Left lung (tissue), 14 donors: ENCODE measurements at places on chromosomes 5 and 9. TPM values are rescaled to one million over a fixed set of nuclear protein-coding genes. Genes with fewer than 3 reads are reported as not detected.

The PPIC gene
- total RNA-seq = 40.1 TPM

The DROSHA gene
- 46.6 TPM for total RNA-seq

The TEX48 gene
- total RNA-seq = not detected

GRCh38 chr5:115579216-115579615 lies 23.1 kb downstream of the TICAM2 start:
- no peaks in the 10 kb centered on the region for H3K36me3 ChIP-seq
- H3K4me1 ChIP-seq = no peaks in the 10 kb centered on the region
- DNase-seq = no peak

The CNTFR gene
- total RNA-seq = 0.92 TPM

The IFNE gene
- not detected for total RNA-seq

DNA sequence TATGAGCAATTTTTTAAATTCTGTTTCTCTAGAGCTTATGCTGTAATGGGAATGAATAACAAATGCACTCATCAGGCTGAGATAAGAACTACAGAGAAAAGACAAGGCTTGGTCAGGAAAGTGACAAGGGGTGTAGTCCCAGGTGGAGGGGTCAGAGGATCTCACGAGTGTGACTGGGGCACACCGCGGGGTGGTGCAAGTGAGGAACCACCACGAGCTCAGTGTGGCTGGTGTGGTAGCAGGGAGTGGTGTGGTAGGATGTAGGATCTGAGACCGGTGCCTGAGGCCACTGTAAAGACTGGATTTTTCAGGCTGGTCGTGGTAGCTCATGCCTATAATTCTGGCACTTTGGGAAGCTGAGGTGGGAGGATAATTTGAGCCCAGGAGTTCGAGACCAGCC lies 9.0 kb downstream of the ANXA6 start:
- no peak for DNase-seq
- no peaks in the 10 kb centered on the region for H3K36me3 ChIP-seq
- no peak overlapping the region for H3K4me3 ChIP-seq
- peaks cover 71% of the 10 kb centered on the region for H3K4me1 ChIP-seq

The BARHL1 gene
- total RNA-seq = not detected

DNA sequence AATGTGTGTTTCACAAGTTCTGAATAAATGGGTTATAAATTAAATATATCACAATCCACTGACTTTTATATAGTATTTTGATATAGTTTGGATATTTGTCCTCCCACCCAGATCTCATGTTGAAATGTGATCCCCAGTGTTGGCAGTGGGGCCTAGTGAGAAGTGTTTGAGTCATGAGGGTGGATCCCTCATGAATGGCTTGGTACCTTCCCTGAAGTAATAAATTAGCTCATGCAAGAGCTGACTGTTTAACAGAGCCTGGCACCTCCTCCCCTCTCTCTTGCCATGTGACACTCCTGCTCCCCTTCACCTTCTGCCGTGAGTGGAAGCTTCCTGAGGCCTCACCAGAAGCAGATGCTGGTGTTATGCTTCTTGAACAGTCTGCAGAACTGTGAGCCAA lies 127.9 kb upstream of the PALM2AKAP2 start:
- no peak for DNase-seq
- no peaks in the 10 kb centered on the region for H3K4me1 ChIP-seq
- no peak overlapping the region for H3K4me3 ChIP-seq
- no peak overlapping the region for H3K27ac ChIP-seq

GRCh38 chr9:343773-344172 lies 129.1 kb downstream of the DOCK8 start:
- DNase-seq = no peak
- no peaks in the 10 kb centered on the region for H3K36me3 ChIP-seq
- no peak overlapping the region for H3K4me3 ChIP-seq
- H3K27me3 ChIP-seq = no peaks in the 10 kb centered on the region
- no peaks in the 10 kb centered on the region for H3K4me1 ChIP-seq

GRCh38 chr5:139148306-139148705 lies 49.9 kb downstream of the SIL1 start:
- H3K27ac ChIP-seq = peak overlapping the region; percentile 35
- no peaks in the 10 kb centered on the region for H3K27me3 ChIP-seq
- H3K4me1 ChIP-seq = peaks cover 46% of the 10 kb centered on the region
- H3K36me3 ChIP-seq = no peaks in the 10 kb centered on the region
- H3K4me3 ChIP-seq = no peak overlapping the region

The IL9 gene
- not detected for total RNA-seq

DNA sequence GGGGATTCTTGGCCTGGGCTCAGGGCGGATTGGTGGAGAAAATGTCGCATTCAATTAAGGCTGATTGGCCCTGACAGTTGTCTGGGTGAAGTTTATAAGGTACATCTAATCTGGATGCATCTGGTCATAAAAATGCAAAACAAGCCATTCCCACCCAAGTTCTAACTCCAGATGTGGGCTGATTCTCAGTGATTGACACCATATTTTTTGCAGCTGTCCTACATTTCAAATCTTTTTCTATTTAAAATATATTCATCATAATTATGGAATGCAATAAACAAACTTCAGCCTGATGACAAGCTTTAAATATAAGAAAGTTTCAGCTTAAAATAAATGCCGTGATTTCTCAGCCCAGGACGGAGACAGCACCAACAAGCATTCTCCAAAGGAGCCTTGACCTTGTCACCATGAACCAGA lies 146.4 kb upstream of the SMIM23 start:
- no peaks in the 10 kb centered on the region for H3K27me3 ChIP-seq
- no peaks in the 10 kb centered on the region for H3K36me3 ChIP-seq
- no peak overlapping the region for H3K4me3 ChIP-seq
- DNase-seq = no peak

DNA sequence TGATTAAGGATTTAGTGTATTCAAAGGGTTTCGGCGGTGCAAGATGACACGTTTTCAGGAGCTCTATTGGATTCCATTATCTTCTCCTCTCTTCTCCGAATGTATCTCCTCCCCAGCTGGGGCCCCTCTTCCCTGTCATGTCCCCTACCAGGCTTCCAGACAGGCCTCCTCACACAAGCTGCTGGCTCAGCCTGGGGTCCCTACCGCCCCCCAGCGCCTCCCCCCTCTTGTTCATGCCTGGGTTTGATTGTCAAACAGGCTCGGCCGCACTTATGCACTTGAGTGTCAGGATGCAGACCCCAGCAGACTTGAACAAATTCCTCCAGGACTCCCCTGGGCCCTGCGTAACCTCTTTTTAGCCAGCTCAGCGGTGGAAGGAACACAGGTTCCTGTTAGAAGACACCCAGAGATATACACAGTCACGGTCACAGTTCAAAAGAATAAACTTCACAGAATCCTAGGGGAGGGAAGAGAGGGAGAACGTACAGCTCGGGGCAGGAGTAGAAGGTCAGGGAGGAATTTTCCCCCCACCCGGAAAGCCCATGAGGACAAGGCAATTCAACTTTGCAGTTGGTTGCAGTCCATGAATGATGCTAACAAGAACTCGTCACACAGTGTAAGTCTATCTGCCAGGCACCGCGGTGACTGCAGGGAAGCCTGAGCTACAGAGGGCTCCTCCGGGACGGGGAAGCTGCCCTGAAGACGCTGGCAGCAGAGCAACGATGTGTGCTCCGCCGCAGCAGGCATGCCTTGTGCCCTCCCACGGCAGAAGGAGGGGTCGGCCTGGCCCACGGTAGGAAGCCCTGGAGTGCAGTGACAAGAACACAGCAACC lies 560.0 kb downstream of the BNC2 start:
- no peaks in the 10 kb centered on the region for H3K36me3 ChIP-seq
- no peak overlapping the region for H3K4me3 ChIP-seq
- no peaks in the 10 kb centered on the region for H3K27me3 ChIP-seq
- H3K4me1 ChIP-seq = no peaks in the 10 kb centered on the region
- H3K27ac ChIP-seq = no peak overlapping the region

The PROB1 gene
- 1.8 TPM for total RNA-seq

GRCh38 chr5:129904667-129905472 lies 605 bp downstream of the CHSY3 start:
- H3K27me3 ChIP-seq = peaks cover 49% of the 10 kb centered on the region
- peak; percentile 32 for DNase-seq
- H3K4me3 ChIP-seq = peak overlapping the region; percentile 66

The ARHGAP26 gene
- 61.9 TPM for total RNA-seq

The RNF183 gene
- not detected for total RNA-seq

The TRPM6 gene
- 0.82 TPM for total RNA-seq

DNA sequence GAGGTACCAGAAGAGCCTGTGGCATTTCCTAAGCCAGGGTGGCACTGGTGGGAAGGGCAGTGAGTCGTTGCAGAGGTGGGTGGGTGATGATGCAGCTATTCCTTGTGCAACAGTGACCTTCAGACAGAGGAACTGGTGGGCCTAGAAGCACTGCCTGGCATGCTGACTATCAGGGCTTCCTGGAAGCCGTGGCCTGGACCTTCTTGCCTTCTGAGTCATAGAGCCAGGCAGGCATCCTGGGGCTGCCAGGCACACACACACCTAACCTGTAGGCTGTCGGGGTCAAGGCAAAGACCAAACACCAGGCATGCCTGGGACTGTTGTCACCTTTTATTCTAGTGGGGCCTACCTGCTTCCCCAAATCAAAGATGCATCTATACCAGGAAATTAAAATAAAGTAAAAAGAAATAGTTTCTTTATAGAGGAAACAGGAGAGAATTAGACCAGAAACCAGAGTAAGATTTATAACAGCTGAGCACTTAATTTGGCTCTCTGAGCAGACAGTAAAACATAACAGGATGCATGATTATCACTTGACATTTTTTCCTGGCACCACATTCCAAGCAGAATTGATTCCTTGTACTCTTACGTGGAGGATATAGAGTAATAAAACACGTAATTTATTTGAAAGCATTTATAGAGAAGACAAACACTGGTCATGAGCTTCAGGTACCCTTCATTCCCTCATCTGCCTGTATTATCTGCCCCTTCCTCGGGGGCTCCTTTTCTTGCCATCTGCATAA lies 25.1 kb downstream of the NANS start:
- DNase-seq = peak; percentile 58
- peaks cover 18% of the 10 kb centered on the region for H3K4me1 ChIP-seq
- H3K27ac ChIP-seq = no peak overlapping the region
- peaks cover 3% of the 10 kb centered on the region for H3K36me3 ChIP-seq

DNA sequence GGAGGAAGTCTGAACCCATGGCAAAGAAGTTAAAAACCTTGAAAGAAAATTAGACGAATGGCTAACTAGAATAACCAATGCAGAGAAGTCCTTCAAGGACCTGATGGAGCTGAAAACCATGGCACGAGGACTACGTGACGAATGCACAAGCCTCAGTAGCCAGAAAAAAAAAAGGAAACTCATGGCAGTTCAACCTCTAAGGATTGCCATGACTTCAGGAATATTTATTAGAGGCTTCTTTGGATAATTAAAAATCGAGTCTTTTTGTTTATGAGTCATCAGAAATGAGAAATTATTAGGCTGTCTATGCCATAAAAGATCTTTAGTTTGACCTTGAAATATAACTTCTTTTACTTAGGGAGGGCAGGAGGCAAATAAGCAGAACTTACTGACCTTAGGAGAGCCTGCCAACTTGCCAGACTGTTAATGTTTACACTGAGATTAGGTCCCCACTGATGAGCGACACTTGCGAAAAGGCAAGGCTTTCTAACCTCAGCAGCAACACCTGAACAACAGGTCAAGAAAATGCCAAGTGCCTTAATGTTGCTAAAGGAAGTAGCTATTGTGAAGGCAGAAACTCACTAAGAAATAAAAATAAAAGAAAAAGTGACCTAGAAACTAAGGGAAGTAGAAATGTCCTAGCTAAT lies 55.2 kb upstream of the TUSC1 start:
- H3K36me3 ChIP-seq = no peaks in the 10 kb centered on the region
- DNase-seq = no peak
- H3K4me1 ChIP-seq = no peaks in the 10 kb centered on the region
- no peak overlapping the region for H3K27ac ChIP-seq
- H3K27me3 ChIP-seq = no peaks in the 10 kb centered on the region

The CTSV gene
- total RNA-seq = 0.24 TPM

The HEXB gene
- total RNA-seq = 204 TPM

DNA sequence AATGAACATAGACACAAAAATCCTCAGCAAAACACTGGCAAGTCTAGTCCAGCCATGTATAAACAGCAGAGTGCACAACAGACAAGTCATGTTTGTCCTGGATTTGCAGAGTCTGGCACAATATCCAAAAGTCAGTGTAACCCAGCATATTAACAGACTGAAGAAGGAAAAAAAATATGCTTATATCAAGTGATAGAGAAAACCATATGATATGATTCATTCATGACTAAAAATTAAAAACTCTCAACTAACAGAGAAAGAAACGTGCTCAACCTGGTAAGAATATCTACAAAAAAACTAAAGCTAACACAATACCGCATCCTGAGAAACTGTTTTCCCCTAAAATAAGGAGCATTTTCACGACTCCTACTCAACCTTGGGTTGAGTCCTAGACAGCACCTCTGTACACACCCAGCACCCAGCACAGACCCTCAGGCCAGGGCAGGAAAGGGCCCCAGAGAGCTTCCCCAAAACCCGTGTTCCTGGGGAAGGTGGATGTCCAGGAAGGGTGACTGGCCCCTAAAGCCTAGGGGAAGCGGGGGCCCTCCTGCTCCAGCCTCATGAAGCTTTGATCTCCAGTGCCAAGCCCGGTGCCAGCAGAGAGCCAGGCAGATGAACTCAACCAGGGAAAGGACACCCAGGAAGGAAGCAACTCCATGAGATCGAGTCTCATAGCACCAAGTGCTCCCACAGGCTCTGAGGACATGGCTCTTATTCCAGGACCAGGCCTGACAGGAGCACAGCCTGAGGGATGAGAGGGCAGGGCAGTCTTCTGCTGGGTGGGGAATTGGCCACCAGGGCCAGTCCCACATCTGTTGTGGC lies 38.9 kb downstream of the ADAMTS2 start:
- peak overlapping the region; percentile 19 for H3K27ac ChIP-seq
- H3K27me3 ChIP-seq = peaks cover 5% of the 10 kb centered on the region
- H3K36me3 ChIP-seq = no peaks in the 10 kb centered on the region
- H3K4me3 ChIP-seq = no peak overlapping the region
- peaks cover 5% of the 10 kb centered on the region for H3K4me1 ChIP-seq
